ENCODE measurements at places on chromosomes 2 and 18.

- no peak for DNase-seq
Observed at GRCh38 chr2:207054521-207054920, 111.2 kb downstream of the KLF7 start.

DNA sequence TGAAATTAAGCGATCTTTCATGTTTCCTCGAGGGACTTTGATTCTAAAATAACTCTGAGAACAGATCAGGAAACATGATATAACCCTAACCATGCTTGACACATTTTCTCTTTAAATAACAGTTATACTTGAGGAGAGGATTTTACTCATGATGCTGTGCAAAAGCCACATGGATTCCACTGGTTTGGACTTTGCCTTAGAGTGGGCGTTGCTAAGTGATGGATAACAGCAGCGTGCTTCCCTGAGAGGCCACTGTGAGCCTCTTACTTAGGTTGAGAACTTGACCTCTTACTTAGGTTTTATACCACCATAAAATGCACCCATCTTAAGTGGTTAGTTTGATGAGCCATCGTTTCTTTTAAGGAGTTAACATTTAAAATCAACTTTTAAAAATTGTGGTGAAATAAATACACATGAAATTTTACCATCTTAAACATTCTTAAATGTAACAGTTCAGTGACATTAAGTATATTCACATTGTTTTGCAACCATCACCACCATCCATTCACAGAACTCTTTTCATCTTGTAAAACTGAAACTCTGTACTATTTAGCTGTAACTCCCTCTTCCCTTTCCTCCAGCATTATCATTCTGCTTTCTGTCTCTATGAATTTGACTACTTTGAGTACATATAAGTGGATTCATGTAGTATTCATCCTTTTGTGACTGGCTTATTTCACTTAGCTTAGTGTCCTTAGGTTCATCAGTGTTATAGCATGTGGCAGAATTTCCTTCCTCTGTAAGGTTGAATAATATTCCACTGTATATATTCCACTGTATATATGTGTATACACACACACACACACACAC is 22.6 kb downstream of the ANXA4 start:
- DNase-seq, result no peak

DNA sequence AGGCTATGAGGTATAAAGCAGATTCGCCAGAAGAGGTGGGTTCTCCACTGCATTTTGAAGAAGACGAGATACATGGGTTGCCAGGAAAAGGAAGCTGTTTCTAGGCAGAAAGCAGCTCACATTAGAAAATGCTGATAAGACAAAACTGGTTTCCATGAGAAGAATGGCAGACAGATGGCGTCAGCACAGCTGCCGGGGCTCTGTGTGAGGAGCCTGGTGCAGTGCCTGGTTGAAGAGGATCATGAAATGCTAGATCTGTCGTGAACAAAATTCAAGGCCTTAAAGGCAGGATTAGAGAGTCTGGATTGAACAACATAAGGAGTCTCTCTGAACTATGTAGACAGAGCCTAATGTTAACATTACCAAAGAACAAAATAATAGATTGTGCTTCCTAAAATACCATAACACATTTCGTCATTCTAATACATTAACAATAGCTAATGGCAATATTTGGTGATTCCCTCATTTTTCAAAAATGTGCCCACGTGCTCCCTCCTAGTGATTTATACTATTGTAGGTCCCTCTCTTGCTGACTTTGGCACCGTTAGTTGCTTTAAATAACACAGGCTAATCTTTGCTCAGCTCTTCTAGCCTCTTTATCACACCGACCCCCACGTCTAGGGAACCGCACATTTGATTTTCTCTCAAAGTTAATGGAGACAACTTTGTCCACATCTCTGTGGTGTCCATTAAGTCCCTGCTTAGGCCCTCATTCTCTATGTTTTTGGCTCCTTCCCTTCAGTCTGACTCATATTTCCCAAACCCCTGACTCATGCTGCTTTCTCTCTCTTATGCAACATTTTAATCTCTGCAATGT is 38.2 kb downstream of the EFEMP1 start:
- DNase-seq, result peak; percentile 55

DNA sequence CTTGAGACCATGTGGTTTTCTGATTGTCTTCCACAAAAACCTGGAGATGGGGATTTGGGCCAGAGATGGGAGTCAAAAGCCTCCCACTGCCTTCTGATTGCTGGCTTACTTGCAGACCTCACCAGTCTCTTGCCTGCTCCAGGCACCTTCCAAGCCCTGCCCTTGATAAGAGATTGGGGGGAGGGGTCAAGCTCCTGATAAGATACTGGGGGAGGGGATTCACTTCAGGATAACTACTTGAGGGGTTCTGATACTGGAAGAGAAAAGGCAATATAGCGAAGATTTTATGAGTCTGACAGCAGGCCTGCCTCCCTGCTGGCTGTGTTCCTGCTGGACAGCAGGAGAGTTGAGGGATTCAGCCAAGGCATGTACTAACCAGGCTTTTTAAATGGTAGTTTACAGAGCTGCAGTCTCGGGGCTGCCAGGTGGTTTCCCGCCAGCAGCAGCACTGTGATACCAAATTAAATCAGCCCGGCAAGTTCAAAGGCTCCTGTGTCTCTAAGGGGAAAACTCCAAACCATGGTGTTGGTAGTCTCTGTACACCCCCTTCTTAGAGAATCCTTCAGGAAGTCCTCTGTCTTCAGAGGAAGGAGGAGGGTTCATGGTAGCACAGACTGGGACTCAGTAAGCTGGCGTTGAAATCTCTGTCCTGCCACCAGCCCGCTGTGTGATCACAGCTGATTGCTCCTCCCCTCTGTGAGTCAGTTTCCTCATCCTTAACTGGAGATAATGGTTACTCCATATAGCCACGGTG is 58.3 kb downstream of the FBXO36 start:
- DNase-seq, result peak; percentile 84

GRCh38 chr2:40243581-40244187 is 208.2 kb downstream of the SLC8A1 start:
- no peak for DNase-seq

- no peak for DNase-seq
Observed at GRCh38 chr2:218986148-218986761, 1.3 kb upstream of the FEV start.

DNA sequence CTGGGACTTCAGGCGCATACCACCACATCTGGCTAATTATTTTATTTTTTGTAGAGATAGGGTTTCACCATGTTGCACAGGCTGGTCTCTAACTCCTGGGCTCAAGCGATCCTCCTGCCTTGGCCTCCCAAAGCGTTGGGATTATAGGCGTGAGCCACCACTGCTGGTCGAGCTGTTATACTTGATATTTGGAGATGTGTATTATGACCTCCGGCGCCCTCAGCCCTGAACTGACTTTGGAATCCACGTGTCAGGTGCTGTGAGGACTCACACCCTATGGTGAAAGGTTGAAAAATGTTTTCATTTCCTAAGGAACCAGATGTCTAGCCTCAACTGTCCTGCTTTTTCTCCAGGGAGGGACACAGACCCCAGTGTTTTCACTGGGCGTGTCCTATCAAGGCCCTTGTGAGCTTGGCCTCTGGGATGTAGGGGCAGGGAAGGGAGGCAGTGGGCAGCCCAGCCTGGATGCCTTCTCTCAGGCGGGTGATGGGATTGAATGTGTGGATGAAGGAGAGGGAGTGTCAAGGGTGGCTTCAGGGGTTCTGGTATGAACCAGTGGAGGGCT is 56.4 kb upstream of the HAAO start:
- no peak for DNase-seq

DNA sequence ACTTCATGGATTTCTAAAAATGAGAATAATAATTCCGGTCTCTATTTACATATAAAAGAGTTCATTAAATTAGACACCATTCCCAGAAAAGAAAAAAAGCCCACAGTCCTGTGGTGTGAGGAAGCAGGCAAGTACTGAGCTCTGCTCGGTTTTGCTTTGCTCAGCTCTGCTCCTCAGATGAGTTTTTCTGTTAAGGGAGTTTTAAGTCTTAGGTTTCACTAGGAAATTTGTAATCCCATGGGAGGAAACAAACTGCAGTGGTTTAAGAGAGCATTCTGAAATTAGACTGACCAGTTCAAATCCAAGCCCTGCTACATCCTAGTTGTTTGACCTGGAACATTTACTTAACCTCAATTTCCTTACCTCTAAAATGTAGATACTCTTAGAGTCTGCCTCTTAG is 338.6 kb upstream of the MMADHC start:
- DNase-seq, result no peak

- no peak for DNase-seq
Observed at GRCh38 chr18:75482880-75483279, 55.4 kb upstream of the SMIM21 start.

DNA sequence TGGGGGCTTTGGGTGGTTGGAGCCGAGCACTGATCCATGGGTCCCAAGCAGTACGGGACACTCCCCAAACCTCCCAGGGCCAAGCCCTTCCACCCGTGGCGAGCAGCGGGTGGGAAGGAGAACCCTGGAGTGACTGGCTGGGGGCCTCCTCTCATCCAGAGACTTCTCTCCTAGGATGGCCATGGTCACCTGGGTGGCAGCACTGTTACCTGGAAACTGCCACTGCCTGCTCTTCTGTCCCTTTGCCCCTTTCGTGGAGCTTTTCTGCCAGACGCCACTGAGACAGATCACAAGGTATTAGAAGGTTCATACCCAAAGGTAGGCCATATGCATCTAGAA is 26.9 kb downstream of the CENPO start:
- DNase-seq, result no peak

DNA sequence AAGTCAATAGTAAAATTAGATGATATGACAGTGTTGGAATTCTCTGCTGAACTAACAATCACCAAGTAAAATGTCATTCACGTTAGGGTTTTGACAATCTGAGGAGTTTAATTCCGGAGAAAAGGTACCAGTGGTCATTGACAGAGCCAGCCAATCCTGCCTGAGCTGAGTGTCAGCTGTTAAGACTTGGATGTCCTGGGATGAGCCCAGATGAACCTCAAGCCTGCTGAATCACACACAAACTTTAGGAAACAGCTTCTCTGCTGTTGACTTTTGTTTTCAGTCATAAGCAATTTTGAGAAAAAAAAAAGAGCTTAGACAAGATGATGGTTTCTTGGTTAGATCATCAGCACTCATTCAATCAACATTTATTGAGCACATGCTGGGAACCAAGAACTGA is 600.0 kb upstream of the SLC39A10 start:
- DNase-seq, result no peak

- no peak for DNase-seq
Observed at GRCh38 chr2:28343971-28344715, 48.5 kb upstream of the FOSL2 start.

- DNase-seq, result no peak
Observed at GRCh38 chr18:24181806-24182205, 42.9 kb downstream of the CABYR start.

DNA sequence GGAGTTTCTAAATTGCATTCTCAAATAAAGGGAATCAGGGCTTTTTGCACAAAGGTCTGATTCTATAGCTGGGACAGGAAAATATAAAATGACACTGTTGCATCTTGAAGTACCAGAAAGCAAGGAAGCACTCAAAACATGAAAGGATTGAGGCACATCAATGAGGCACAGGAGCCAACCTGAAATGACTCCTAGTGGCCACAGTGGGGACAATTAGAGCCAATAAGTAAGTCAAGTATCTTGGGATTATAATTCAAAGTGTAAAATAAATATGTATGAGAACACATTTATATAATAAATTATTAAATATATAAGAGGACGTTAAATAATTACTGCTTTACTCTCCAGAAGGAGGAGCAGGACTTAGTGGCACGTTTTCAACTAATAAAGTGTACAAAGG is 1259.5 kb upstream of the CDH2 start:
- no peak for DNase-seq

GRCh38 chr2:85796341-85797262 is 42.8 kb downstream of the ATOH8 start:
- peak; percentile 76 for DNase-seq

DNA sequence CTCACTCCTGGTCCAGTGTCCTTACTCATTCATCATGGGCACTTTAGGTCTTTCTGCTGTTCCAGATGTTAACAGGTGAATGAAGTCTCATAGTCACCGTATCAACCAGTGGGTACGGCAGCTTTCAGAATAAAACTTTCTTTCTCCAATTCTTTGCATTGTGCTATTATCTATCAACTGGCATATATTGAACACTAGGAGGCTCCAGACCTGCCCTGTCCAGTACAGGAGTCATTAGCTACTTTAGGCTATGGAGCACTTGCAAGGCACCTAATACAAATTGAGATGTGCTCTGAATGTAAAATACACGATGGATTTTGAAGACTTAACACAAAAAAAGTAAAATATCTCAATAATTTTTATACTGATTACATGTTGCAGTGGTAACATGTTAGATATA is 43.2 kb upstream of the NEB start:
- DNase-seq, result no peak

GRCh38 chr2:94759211-94759610 is 112.0 kb upstream of the TEKT4 start:
- DNase-seq, result no peak

GRCh38 chr2:223161873-223162458 is 110.0 kb downstream of the KCNE4 start:
- DNase-seq, result no peak

DNA sequence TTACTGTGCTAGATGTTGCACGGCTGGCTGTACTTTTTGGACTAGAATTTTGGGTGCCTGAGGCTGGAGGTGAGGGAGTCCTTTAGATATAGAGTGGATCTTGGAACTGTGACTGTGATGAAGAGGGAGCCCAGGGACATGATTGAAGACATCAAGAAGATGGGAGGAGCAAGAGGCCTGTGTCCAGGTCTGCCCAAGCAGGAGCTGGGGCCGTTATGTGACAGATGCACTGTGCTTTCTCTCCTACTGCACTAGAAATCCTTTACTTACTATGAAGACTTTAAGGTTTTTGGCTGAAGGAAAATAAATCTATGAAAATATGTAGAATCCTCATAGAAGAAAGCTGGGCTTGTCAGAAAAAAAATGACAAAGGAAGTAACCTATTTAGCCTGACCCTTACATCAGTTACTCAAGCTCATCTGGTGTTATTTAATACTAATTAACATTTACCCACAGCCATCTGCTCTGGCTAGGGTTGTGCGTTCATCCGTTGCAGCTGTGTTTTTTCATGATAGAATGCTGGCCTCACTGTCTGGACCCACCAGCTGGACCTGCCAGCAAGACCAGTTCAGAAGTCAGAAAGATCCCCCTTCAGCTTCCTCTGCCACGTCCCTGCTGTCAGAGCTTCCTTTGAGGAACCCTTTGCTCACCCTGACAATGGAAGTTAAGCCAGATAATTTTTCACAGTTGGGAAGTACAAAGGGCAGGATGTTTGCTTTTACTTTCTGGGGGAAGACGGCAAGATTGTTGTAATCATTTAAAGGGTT is 16.7 kb downstream of the TSN start:
- no peak for DNase-seq

GRCh38 chr18:11994336-11994702 is 13.0 kb downstream of the IMPA2 start:
- DNase-seq, result peak; percentile 38

- DNase-seq, result no peak
Observed at GRCh38 chr18:35050028-35050546, 8.9 kb downstream of the MAPRE2 start.

DNA sequence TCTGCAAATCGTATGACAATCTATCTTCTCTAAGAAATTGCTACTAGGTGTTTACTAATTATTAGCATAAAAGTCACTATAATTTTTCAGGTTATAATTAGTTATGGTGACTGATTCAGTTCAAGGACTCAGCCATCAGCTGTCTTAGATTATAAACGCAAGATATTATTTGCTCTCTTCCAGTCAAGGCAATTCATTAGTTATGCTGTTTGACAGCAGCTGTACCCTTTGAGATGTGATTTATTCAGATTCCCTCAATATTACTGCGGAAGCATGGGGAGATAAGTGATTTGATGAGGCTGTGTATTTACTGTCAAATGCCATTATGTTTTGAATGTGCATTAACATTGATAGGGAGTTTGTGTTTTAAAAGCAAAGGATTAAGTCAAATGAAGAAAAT is 558.9 kb upstream of the FSIP2 start:
- no peak for DNase-seq

- peak; percentile 72 for DNase-seq
Observed at GRCh38 chr2:114727012-114727411, 284.6 kb downstream of the DPP10 start.

All from right cardiac atrium (tissue), 5 donors.